CD4-positive, alpha-beta T cell treated with Interleukin-10 for 1 hour (primary cell): ENCODE measurements at places on chromosomes 16 and 17.
A peak's percentile ranks its signal among the peaks of the same experiment; 100 is the strongest.

DNA sequence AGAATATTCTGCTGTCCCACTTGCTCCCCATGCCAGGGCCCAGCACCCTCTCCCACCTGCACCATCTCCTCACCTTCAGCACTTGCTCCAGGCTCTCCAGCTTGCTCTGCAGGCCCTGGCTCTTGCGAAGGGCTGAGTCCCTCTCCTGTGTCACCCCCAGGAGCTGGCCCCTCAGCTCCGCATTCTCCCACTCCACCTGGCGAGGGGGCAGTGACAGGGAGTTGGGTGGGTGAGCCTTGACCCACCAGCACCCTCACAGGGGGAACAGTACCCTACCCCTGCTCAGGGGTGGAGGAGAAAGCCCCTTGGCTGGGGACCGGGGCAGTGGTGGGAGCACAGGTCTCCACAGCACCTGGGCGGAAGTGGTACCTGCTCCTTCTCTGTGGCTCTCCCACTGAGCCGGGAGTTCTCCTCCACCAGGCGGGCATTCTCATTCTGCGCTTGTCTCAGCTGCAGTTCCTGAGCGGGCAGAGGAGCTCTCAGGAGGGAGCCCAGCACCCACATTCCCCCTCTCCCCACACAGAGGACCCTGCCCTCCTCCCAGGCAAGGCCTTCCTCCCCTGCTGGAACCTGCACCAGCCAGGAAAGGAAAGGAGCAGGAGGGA, 5.9 kb downstream of the TSPOAP1 start:
- no peak for DNase-seq

DNA sequence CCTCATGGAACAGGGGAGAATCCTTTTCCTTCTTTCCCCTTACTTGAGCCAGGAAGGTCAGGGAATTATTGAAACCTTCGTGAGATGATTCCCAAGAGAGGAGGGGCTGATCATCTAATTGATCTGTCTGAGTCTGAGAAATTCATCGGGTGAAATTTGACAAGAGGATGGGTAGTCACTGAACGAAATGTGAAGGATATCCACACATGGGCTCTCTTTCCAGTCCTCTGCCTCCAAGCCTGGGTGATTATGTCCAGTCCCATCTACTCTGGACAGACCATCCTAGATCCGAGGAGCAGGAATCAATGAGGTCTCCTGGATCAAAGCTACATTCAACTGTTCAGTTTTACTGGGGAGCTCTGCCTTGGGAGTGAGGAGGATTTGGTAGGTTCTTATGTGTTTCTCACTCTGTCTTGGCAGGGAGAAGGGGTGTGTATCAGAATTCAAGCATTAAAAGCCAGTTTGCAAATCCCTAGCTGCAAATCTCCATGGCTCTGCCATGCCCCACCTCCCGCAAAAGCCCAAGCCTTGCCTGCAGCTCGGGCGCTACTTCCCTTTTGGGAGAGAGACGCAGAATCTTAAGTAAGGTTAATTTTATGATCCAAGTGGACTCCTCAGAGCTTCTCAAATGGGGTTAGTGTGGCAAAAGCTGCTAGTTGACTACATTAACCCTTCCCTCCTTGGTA, 47.1 kb upstream of the TEKT3 start:
- DNase-seq: no peak

DNA sequence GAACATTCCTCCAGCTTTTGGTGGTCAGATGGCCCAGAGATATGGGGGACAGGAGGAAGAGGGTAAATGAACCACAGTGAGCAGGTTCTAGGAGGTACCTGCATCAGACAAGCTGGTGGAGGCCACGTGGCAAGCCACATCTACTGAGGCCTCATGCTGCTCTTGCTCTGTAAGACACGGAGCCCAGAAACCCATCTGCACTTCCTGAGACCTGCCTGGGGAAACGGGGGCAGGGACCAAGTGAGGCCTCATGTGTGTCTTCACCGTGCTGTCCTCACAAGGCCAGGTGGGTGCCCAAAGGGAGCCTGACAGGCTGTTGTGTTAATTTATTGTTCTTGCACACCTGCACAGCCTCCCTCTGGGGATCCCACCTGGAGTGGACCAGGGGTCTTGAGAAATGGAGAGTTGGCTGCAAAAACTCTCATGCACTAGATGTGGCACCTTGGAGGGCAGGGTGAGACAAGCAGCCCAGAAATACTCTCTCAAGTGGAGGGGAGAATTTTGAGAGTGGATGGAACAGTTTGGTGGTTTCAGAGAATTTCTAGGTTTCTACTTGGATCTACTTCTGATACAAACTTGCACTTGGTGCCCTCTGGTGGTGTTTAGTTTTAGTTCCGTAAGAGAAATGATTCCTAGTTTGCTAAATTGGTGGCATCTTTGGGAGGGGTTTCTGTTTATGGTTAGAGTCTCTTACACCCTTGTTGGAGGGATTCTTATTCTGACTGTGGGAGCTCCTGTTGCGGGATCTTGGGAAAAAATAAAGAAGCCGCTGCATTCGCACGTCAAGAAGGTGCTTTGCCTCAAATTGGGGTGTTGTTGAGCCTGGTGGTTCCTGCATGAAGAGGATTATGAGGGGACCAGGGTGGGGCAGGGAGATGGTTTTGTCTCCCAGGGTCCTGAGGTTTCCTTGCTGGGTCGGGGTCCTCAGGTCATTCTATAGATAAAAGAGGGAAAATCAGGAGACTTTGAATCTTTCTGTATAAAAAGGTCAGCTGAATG, 47.5 kb downstream of the SLC6A2 start:
- peak; percentile 28 for DNase-seq

DNA sequence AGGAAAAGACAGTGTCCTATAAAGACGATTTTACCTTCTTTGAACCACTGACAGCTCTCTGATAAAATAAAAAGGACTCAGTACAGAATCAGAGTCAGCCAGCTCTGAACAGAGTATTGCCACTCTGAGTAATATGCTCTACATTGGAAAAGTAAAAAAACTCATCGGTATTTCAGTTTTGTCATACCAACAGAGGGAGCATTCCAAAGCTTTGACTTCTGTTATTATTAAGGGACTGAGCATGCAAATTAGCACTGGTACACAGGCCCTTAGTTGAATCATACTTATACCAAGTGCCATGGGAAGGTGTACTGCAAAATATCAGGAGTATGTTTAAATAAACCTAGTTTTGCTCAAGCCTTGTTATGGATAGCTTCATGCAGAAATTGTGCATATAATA, 509.0 kb upstream of the KIF2B start:
- no peak for DNase-seq

DNA sequence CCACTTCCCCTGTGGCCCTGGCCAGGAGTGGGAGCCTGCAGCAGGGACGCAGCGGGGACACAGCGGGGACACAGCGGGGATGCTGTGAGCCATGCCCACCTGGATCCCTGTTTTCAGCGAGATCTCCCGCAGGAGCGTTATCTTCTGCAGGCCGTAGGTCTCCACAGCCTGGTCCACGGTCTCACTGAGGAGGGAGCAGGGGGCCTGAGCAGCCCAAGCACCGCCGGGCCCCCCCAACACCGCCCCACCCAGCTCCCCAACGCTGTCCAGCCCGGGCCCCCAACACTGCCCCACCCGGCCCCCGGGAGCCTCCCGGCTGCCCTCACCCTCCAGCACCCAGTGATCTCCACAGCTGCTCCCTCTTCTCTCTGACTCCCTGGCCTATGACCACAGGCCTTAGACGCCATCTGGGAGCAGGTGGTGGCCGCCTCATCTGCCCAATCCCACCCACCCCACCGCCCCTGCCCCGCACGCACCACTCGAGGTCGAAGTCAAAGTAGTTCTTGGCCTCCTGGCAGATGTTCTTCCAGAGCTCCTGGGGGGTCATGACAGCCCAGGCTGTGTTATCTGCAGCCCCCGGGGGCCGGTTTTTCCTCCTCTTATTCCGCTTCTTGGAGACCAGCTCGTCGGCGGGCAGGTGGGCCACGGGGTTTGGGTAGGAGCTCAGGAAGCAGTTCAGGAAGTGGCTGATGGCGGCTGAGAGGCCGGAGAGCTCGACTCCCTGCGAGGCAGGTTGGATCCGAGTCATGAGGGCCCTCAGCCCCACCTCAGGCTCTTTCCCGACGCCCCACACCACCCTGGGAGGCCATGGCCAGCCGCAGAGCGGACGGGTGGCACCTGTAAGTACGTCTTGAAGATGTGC, 17.0 kb downstream of the CLUH start:
- DNase-seq: no peak

DNA sequence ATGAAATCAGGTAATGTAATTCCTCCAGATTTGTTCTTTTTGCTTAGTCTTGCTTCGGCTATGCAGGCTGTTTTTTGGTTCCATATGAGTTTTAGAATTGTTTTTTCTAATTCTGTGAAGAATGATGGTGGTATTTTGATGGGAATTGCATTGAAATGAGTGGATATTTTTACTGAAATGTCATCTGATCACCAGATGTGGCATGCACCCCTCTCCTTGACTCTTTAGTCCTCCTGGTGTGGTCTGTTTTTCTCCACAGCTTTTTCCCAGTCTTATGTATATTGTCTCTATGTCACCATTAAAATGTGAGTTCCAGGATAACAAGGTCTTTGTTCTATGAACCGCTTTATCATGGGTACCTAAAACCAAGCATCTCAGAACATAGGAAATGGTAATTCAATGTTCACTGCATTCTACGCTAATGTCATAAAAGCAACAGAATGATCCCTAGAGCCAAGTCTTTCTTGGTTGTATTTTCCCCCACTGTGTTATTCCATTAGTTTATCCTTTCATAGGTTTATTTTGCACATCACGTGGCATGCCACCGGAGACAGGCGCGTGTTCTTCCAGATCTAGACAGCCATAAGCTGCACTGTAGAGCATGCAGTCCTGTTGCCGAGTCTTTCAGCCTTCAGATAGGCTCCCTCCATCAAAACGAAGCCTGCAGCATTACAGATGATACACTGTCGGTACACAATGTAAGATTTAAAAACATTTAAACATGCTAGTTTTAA, 172.5 kb downstream of the RPTOR start:
- no peak for DNase-seq
